CD4-positive, alpha-beta memory T cell (primary cell): ENCODE measurements at places on chromosomes 4 and X.

DNA sequence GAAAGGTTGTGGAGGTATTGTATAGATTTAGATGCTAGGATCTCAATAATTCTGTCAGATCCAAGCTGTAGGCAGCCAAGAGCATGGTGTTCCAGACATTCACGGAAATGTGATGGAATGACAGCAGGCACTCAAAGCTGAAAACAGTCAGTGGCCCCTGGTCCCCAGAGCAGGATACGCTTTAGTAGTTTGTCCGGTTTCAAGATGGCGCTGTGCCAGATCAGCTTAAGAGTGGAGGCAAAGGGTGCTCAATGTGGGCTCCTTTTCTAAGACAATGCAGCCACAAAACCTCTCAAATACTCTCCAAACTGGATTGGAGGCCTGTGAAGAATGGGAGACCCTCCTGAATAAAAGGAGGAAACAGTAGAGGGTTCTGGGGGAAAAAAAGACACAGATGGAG, 291.2 kb upstream of the HS3ST1 start:
- no peak for DNase-seq

DNA sequence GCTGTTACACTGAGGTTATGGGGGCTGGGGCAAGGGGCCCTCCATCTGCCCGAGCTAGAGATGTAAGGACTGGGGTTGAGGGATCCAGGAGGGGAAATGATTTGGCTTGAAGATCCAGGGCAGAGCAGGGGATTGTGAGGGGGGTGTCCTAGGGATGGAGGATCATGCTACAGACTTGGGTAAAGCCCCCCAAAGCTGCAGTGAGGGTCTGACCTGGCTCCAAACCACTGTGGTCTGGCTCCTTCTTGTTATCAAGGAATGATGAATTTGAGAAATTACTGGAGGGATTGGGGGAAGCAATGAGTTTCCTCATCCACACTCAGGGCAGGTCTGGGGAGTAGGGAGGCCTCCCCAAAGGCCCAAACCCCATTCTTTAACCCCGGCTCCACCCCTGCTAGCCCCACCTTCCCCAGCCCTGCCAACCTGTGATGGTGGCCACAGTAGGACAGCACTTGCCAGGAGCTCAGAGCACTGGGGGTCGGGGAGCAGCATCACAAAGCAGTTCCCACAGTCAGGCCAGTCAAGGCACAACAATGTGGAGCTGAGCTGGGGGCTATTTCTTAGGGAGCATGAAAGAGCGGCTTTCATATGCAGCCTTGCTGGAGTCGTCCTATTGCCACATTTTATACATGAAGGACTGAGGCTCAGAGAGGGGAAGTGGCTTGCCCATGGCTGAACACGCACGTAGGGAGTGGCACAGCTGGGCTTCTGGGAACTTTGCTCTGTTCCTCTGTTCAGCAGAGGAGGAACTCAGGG, 165.5 kb downstream of the EFNB1 start:
- no peak for DNase-seq

DNA sequence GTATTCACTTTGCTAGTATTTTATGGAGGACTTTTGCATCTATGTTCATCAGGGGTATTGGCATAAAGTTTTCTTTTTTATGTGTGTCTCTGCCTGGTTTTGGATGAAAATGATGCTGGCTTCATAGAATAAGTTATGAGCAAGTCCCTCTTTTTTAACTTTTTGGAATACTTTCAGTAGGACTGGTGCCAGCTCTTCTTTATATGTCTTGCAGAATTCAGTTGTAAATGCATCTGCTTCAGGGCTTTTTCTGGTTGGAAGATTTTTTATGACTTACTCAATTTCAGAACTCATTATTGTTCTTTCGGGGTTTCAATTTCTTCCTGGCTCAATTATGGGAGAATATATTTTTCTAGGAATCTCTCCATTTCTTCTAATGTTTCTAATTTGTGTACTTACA, 9.1 kb upstream of the CSN2 start:
- no peak for DNase-seq

DNA sequence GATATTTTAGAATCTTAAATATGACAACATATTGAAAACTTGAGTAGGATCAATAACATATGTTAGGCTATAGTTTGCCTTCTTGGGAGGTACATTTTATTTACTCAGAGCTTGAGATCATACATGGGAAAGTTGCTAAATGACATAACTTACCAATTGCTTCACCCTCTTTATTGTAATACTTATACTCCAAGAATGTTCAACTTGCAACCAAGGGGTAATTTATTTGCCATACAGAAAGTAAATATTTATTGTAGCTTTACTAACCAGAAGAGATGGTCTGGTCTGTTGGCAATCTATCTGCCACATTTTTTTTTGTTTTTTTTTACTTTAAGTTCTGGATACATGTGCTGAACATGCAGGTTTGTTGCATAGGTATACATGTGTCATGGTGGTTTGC, 426.6 kb downstream of the ARHGAP24 start:
- DNase-seq: no peak

DNA sequence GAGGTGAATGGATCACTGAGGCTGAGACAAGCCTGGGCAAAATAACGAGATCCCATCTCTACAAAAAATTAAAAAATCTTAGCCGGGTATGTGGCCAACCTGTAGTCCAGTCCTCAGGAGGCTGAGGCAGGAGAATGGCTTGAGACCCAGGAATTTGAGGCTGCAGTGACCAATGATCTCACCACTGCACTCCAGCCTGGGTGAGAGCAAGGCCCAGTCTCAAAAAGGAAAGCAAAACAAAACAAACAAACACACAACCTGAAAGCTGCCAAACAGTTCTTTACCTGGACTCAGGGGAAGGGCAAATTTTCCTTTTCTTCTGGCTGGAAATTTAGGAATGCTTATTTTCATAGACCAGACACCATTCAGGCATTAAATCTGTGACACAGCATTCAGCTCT, 163.1 kb upstream of the FAT1 start:
- no peak for DNase-seq

DNA sequence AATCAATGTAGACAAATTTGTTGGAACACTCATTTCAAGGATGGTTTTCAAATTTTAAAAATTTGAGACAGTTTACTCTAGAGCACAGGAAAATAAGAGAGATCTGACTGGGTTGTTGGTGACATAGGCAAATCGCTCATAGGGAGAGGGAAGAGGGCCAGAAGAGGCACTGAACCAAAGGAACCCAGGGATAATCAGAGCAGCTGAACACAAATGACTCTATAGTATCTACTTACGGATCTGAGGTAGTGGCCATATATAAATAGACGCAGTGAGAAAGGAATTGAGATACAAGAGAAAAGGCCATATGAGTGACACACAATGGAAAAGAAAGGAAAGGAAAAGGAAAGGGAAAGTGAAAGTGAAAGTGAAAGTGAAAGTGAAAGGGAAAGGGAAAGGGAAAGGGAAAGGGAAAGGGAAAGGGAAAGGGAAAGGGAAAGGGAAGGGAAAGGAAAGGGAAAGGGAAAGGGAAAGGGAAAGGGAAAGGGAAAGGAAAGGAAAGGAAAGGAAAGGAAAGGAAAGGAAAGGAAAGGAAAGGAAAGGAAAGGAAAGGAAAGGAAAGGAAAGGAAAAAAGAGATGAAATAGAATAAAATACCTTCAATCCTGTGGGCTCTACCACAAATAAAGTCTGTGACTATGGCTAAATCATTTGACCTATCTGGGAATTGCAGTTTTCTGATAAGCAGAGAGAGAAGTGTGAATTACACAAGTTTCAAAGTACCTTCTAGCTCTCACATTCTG, 759.2 kb downstream of the DMD start:
- no peak for DNase-seq

GRCh38 chr4:86947501-86948120, 12.8 kb downstream of the AFF1 start:
- no peak for DNase-seq

DNA sequence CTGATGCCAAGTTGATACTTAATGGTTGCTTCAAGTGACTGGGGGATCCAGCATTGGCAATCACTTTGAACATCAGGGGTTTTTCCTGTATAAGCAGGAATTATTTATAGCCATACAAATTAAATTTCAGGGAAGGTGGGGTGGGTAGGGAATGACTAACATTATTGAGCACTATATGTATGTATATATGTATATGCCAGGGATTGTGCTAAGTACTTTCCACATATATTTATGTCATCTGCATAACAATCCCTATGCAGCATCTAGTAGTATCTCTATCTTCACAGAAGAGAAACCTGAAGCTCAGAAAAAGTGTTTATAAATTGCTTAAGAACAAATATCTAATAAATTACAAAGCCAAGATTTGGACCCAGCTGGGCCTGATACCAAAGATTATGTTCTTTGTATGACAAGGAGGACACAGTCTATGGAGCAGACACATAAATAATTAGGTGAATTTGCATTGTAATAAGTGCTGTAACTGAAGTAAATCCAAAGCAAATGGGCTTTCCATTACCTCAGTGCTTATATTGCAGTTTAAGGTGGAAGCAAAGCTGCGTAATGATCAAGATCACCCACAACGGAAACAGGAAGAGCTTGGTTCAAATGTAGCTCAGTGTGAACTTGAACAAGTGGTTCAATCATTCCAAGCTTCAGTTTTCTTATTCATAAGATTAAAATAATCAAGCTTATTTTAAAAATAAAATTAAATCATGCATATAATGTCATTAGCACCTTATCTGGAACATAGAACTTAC, 18.9 kb upstream of the RASGEF1B start:
- DNase-seq: peak; percentile 34

DNA sequence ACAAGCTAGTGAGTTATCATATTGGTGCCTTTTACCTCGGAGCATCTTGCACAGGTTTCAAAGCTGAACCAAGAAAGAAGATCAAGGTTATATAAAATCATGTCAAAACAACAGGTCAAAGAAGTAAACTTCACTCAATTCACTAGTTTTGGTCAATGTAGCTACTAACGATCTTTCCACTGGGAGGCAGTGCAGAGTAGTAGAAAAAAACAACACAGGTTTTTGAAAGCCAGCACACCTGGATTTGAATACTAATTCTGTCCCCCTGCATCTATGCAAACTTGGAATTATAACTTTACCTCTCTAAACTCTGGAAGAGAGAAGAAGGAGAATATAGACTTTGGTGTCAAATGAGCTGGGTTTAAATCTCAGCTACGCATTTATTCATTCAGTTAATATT, 266.1 kb downstream of the GRIA3 start:
- no peak for DNase-seq

- no peak for DNase-seq
Observed at GRCh38 chr4:36363024-36363423, 81.6 kb downstream of the DTHD1 start.

DNA sequence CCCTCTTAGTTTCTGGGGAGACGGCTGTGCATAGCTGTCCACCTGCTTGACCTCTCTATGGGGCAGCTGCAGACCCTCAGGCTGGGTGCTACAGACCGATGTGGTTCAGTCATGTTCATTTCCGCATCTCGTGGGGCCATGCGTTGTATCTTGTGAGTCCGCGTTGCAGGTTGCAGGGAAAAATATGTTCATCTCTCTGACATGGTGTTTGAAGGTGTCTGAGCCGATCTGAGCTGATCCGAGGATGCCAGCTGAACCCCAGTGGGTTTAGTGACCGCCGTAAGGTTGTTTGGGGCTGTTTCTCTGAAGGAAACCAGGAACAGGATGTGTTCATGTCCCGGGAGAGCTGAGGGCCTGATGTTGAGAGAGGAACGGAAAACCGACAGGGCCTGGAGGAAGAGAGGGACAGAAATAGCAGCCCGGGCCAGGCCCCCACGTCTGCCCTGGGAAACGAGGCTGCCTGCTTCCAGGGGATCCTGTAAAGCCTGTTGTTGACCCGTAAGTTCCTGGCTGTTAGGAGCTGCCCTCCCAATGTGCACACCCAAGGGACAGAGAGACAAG, 9.8 kb upstream of the P2RY8 start:
- DNase-seq: no peak

- no peak for DNase-seq
Observed at GRCh38 chr4:114595207-114595606, 3.4 kb upstream of the UGT8 start.

GRCh38 chrX:148609515-148610327, 109.3 kb downstream of the AFF2 start:
- DNase-seq: no peak

- DNase-seq: no peak
Observed at GRCh38 chr4:8835521-8836365, 35.9 kb downstream of the HMX1 start.

DNA sequence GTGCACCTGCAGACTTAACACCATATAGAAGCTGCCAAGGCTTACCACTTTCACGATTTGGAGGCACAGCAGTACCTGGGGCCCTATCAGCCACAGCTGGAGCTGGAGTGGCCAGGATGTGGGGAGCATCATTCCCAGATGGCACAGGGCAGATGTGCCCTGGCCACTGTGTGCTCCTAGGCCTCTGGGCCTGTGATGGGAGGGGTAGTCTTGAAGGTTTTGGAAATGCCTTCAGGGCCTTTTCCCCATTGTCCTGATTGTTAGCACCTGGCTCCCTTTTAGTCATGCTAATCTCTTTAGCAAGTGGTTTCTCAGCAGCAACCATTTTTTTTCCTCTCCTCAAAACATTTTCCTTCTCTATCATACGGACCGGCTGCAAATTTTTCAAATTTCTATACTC, 490.2 kb downstream of the RAB28 start:
- no peak for DNase-seq

- no peak for DNase-seq
Observed at GRCh38 chr4:124540014-124540413, 172.5 kb downstream of the ANKRD50 start.

GRCh38 chrX:155873188-155873587, 8.0 kb upstream of the VAMP7 start:
- DNase-seq: no peak

GRCh38 chr4:144578681-144579080, 67.3 kb upstream of the HHIP start:
- no peak for DNase-seq

- no peak for DNase-seq
Observed at GRCh38 chr4:123674762-123675465, 278.3 kb downstream of the SPRY1 start.

- no peak for DNase-seq
Observed at GRCh38 chrX:145552643-145553042, 265.0 kb upstream of the SLITRK2 start.

DNA sequence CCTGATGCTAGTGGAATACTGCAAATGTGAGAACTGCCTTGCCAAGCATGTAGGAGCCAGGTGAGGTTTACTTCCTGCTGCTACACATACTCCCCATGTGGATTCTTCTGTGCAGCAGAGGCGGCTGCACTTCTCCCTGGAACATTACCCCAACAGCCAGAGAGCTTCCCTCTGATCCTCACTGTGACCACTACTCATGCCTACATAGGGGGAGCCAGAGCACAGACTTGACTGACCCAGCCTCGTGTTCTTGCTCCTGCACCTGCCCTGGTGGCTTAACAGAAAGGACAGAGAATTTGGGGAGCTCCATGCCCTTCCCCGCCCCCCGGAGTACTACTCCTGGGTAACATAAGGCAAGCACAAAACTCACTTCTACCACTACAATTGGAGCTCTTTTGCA, 38.4 kb downstream of the UGT2A2 start:
- no peak for DNase-seq

DNA sequence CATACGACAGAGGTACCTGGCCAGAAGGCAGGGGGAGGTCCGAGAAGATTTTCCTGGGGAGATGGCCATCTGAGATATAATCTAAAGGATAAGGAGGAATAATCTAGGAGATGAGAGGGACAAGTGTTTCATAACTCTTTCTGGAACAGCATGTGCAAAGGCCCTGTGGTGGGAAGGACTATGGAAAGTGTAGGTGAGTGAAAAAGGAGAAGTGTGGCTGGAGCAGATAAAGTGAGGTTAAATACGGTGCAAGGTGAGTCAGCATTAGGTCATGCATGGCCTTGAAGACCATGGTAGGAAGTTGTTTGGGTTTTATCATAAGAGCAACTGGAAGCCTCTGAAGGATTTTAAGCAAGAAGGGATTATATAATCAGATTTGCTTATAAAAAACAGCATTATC, 34.6 kb upstream of the MTM1 start:
- DNase-seq: no peak
